Upper lobe of right lung (tissue), 1 donor: ENCODE measurements at places on chromosomes 4 and X. TPM values are rescaled to one million over a fixed set of nuclear protein-coding genes. Genes with fewer than 3 reads are reported as not detected.

DNA sequence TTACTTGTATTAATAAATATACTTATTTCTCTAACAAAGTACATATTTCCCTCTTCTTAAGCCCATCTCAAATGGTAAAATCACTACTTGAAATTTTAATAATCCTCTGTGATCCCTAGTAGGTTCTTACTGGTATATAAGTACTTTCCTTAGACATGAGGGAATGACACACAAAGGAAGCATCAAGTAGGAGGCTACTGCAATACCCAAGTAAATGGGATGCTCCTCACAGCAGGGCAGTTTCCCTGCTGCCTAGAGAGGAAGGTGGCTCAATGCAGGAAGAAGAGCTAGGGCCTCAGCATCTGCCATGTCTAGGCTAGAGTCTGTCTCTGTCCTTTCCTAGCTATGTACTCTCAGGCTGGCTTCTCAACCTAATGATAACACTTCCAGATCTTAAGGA, 122.1 kb upstream of the DIPK2B start:
- no peak for DNase-seq

GRCh38 chr4:73856518-73856917, 3.4 kb downstream of the PF4V1 start:
- no peak for DNase-seq

DNA sequence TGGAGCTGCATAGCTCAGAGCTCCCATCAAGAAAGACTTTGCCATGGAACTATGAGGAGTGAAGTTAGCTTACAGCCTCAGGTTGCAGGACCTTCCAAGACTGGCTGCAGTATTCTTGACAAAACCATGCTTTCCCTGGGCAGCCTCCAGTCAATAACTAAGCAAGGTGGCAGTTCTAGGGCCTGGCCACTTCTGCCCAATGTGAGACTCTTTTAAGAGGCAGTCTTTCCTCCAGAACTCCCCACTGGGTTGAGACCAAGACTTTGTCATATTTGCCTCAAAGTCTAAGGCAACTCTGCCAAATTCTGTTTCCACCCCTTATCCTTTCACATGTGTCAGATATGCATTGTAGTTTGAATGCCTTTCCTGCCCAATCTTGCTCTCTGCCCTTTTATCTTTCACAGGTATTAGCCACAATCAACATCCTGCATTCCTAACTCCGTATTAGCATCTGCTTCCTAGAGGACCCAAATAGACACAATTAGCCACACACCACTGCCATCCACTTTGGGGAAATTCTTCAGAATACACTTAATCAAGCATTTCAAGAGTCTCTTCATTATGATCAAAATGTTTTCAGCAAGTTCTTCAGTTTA, 17.7 kb upstream of the SLC25A43 start:
- DNase-seq = no peak

DNA sequence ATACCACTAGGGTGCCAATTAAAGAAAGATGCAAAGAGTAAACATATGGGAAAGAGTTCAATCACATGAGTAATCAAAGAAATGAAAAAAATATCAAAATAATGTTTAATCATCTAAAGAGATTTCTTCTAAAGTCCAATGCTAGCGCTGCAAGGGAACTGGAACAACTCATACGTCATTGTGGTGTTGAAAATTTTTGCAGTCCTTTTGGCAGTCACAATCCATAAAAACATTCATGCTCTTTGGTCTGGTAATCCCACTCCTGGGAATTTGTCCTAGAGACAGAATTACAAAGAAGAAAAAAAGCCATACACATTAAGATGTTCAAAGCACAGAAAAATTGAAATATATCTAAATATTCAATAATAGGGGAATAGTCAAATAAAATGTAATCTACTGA, 4.6 kb downstream of the P2RY4 start:
- no peak for DNase-seq

DNA sequence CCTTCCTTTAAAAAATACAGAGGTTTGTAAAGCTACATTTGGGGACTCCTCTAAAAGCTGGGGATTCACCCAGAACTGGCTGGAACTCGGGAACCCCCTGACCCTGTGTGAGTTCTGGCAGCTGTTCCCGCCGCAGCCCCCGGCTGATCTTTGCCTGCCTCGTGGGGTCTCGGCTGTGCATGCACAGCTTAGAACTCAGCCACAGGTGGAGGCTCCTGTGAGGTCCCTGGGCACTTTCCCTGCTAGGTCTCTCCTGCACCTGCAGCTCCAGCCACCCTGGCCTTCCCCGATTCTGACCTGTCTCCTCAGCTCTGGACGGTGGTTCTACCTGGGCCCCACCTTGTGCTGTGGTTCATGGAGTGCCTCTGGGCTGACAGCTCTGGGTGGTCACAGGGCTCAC, 48.6 kb upstream of the HGFAC start:
- DNase-seq = peak; percentile 39

- DNase-seq = no peak
These were observed 329.0 kb downstream of the NAF1 start for GRCh38 chr4:162837679-162838078.

- DNase-seq = no peak
These were observed 3.5 kb upstream of the BMP2K start for GRCh38 chr4:78772526-78773091.

DNA sequence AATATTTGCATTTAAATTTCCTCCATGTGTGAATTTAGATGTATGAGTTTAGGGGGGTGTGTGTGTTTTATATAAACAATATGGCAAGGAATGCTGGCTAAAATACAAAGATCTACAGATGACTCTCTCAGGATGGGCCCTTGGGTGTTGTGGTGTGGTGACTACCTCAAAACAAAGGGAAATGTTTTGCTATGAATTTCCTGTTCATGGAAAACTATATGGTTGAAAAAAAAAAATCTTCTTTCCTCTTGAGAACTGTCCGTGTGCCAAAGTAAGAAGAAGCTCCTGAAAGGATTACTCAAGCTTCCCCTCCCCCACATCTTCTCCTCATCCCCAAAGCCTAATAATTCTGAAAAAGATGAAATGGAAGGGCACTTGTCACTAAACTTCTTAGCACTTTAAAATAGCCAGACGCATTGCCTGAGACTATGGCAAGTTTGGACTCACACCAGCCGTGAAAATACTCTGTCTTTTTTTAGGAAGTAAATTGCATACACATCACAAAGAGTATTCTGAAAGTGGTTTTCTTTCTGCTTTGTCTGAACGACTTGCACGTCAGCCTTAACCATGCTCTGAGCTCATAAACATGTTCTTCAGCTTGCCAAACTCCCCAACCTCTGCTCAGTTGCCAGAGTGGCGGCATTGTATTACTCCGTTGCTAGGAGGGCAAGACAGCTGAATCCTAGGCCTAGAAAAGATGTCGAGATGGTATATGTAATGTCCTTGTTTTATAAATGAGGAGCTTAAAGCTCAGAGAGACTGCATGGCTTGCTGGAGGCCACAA, 250.4 kb upstream of the JADE1 start:
- DNase-seq = no peak

DNA sequence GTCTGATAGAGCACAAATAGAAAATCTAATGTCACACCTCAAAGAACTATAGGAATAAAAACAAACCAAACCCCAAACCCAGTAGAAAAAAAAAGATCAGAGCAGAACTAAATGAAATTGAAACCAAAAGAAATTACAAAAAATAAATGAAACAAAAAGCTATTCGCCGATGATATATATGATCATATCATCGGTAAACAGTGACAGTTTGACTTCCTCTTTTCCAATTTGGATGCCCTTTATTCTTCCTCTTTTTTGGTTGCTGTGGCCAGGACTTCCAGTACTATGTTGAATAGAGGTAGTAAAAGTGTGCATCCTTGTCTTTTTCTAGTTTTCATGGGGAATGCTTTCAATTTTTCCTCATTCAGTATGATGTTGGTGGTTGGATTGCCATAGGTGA, 215.3 kb upstream of the AR start:
- DNase-seq = no peak

PABPC4L gene
- 0.98 TPM for total RNA-seq

CYLC1 gene
- not detected for total RNA-seq

PAGE1 gene
- not detected for total RNA-seq

CXorf49 gene
- not detected for total RNA-seq

FAM114A1 gene
- 39.8 TPM for total RNA-seq

RHOXF2 gene
- not detected for total RNA-seq
